ENCODE measurements at places on chromosomes 16 and 17.
A peak's percentile ranks its signal among the peaks of the same experiment; 100 is the strongest.

DNA sequence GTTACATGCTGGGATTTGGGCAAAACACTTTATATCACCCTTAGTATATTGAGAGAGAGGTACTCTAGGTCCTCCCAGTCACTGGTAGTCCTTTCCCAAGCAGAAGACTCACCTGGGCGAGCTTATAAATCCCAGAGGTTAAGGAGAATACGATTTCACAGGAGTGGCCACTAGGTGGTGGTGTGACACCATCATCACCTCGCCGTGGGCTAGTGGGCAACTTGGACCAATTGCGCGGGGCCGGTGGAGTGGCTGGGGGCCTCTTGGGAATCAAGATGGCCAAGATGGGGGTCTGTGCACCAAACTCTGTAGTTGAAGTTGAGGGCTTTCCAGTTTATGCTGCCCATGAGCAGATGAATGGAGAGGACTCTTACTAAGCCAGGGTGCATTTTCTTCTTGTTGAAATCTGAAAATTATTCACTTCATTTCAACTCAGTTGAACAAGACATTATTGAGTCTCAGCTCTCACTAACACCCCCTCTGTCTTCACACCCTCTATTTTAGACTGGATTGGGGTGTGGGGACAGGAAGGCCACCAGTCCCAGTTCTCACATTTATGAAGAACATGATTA lies 38.2 kb upstream of the PIRT start:
- DNase-seq: no peak

DNA sequence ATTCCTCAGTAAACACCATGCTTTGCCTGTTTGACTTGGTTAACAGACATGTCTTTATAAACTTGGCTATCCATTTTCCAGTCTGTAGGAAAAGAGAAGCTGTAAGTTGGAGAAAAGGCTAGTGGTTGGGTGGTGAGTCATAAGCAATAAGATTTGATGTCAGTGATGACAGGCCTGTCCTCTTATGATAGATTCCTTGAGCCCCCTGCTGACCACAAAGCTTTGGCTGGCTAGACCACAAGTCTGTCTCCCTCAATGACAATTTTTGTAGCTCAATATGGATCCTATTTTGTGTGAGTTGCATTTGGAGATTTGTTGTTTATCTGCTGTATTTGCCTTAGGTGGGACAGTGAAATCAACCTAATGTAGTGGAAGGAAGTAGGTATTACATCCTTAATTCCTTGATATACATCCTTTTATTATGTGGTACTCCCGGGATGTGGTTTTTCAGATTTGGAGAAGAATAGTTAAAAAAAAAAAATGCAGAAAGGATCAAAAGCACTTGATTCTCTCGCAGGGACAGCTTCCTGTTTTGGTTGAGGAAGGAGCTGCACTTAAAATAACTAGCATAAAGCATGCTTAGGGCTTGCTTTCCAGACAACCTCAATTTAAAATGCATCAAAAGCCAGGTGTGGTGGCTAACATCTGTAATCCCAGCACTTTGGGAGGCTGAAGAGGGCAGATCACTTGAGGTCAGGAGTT lies 67.4 kb downstream of the SIAH1 start:
- DNase-seq: peak; percentile 9

DNA sequence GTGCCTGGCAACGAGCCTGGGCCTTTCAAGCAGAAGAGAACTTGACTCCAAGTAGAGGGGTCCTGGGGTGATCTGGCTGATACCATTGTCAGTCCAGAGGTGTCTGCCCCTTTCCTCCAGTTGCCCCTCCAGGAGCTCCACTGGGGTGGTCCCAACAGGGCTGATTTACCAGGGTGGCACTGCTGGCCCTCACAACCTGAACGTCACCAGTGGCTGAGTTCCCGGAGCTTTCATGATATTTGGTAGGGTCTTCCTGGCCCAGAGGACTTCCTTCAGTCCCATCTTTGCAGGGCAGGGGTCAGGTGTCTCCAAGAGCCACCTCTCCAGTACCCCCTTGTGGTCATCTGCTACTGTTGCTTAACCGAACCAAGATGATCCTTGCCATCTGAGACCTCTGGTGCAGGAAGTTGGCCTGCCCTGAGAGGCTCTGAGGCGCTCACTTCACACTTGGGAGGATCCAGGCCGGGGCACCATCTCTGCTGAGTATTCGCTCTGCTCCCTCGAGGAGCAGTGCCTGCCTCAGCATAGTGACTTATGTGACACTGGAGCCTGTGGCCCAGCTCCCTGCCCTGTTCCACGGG lies 3.5 kb downstream of the LIMD2 start:
- DNase-seq: no peak

- DNase-seq: no peak
Measured at GRCh38 chr17:2243953-2244352, 59.6 kb downstream of the SMG6 start.

GRCh38 chr16:18984435-18985005 lies 786 bp downstream of the TMC7 start:
- no peak for DNase-seq

GRCh38 chr17:2094891-2095535 lies 40.1 kb downstream of the HIC1 start:
- no peak for DNase-seq

GRCh38 chr16:48526058-48526957 lies 83.7 kb downstream of the N4BP1 start:
- no peak for DNase-seq

- peak; percentile 34 for DNase-seq
Measured at GRCh38 chr16:66474750-66475199, 47.7 kb downstream of the BEAN1 start.

GRCh38 chr17:68556551-68556950 lies 44.3 kb downstream of the PRKAR1A start:
- DNase-seq: no peak

- DNase-seq: no peak
Measured at GRCh38 chr17:62870030-62870541, 62.0 kb upstream of the MARCHF10 start.

DNA sequence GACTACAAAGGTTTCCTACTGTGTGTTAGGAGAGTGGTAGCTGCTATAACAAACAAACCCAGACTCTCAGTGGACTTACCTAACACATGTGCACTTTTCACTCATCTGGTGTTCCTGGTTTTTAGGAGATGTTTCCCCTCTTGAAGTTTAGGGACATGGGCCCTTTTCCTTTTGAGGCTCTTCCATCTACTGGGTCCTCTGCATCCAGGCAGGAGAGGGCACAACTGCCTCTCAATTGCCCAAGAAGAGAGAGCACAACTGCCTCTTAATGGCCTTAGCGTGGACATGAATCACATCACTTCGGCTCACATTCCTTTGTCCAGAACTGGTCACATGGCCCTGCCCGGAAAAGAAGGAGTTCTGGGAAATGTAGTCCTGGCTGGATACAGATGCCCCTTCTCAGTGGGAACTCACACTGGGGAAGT lies 9.8 kb upstream of the TNRC6C start:
- DNase-seq: no peak

GRCh38 chr16:82031116-82032084 lies 3.7 kb upstream of the HSD17B2 start:
- DNase-seq: no peak

DNA sequence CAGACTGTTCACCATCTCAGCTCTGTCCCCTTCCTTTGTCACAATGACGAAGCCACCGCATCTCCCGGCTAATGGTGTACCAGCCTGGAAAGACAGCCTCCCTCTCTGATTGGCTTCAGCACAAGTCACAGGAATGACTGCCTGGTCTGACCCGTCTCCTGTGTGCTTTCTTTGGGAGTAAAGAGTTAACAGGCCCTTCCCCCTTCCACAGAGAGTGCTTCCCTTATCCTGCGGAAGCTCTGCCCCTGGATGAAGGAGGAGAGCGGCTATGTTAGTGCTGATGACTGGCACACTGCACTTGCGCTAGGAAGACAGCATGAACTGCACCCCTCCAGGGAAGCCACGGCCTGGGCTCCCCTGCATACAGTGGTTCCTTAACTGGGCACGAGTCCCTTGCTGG lies 11.3 kb downstream of the USB1 start:
- DNase-seq: no peak

DNA sequence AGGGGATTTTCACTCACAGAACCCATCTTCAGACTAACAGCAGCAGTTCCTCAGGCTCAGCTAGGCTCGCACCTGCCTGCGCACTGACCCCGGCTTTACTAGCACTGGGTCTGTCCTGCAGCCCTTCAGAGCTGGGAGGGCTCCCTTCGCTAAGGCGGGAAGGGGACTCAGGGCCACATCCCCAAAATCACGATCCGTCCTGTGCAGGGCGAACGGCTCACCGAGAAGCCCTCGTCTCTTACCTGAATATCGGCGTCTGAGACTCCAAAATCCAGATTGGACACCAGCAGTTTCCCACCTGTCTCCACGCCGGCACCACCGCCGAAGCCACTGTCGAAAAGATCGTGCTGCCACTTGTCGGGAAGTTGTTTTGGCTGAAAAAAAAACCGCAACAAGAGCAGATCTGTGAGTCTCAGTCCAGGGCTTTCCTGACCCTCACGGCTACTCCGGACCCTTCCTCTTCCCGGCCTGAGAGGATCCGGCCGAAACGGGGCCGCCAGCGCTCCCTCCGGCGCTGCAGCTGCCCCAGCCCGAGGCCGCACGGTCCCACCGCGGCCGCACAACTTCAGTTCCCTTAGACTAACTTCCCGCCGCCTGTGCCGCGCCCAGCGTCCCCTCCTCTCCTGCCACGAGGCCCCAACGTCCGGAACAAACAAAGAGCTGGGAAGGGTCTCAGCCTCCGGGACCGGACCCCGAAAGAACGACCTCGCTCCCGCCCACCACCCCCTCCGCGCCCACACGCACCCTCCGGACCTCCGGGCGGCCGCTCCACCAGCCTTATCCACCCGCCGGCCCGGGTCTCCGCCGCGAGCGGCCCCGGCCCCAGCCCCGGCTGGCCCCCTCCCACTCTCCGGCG lies 711 bp downstream of the ALYREF start:
- no peak for DNase-seq

- no peak for DNase-seq
Measured at GRCh38 chr16:86708431-86708830, 130.1 kb downstream of the FOXL1 start.

GRCh38 chr16:87608400-87608985 lies 6.2 kb downstream of the JPH3 start:
- no peak for DNase-seq

GRCh38 chr17:73956595-73957465 lies 246.6 kb upstream of the RPL38 start:
- DNase-seq: peak; percentile 22

- no peak for DNase-seq
Measured at GRCh38 chr16:19621445-19621844, 65.9 kb downstream of the VPS35L start.

DNA sequence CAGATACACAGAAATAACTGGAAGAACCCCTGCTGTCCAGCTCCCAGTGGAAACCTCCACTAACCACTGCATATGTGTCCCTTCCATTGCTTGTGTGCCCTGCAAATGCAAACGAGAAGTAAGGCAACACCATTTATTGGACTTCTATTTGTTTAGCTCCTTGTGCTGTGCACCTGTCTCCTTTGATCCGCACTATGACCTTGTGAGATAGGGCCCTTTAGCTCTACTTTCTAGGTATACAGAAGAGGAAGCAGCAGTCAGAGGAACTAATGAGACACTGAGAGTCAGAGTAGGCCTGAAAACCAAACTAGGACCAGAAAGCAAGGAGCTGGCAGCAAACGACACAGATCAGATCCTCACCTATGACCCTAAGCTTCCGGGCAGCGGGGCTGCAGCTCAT lies 22.4 kb downstream of the SOX9 start:
- no peak for DNase-seq

DNA sequence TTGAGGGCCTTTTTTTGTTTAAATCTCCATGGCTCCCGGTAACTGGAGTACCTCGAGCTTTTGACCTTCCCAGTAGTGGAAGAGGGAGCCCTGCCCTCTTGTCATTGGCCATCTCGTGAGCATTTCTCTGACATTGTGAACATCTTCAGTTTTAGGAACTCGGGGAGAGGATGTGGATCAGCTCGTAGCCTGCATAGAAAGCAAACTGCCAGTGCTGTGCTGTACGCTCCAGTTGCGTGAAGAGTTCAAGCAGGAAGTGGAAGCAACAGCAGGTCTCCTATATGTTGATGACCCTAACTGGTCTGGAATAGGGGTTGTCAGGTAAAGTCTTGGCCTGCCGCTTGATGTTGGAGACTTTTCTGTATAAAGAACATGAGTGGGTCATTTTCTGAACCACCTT lies 24.3 kb downstream of the NTAN1 start:
- no peak for DNase-seq

DNA sequence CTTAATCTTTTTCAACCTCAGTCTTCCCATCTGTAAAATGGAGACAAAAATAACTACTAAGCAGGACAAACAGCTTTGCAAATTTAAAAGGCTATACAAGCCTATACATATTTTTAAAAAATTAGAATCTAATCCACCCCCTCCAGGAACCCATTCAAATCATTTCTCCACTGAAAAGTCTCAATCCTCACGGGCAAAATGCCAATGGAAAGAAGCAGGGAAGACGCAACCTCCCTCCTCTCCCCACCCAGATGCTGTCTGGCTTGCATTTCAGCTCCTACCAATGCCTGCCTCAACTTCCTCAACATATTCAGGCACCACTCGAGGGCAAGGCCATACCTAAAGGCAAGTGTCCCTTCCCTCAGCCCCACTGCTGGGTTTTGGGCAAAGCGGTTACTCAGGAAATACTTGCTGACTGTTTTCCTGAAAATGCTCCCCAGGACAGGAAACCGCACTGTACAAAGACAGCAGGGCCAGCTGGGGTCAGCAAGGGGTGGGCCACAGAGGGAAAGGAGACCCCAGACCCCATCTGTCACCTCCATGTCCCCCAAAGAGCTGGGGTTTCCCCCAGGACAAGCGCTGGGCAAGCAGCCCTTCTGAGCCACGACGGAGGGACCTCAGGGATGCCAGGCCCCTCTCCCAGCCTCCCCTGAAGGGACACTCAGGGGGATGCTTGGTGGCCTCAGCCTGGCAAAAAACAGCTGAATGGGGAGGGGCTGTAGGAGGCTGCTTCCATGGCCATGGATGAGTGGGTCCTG lies 47.7 kb upstream of the DOC2B start:
- DNase-seq: no peak

DNA sequence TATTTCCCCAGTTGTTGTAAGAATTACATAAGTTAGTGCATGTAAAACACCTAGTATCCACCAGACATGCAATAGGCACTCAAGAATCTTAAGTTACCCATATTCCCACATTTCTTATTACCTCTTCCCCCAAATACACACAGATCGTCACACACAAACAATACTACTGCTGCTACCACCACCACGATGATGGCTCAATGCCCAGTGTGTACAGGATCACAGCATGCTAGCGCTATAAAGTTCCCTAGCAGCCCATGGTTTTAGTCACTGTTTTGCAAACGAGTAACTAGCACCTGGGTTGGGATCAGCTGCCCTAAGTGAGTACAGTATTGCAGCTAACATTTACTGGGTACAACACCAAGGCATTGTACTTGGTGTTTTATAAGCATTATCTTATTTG lies 411.7 kb downstream of the UTP18 start:
- DNase-seq: no peak

DNA sequence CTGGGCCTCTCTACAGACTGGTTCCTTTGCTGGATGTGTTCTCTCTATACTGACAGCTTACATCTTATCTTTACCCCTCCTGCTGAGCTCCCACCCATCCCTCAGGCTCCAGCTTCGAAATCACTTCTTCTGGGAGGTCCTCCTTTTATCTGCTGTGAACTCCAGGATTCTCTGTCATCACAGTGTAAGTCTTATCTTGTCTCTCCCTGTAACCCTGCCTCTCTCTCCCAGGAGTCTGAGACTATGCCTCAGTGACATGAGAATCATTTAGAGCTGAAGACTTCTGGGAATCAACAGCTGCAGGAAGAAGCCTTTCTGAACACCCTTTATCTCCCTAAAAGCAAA lies 148.1 kb upstream of the HS3ST3A1 start:
- no peak for DNase-seq

GRCh38 chr16:73864868-73865267 lies 431.7 kb upstream of the PSMD7 start:
- DNase-seq: no peak
